ENCODE measurements at places on chromosomes 7 and 10.

GRCh38 chr7:141974831-141975230 lies 1.3 kb upstream of the TAS2R38 start:
- DNase-seq = no peak

GRCh38 chr10:122513053-122513452 lies 47.5 kb upstream of the DMBT1 start:
- DNase-seq = no peak

DNA sequence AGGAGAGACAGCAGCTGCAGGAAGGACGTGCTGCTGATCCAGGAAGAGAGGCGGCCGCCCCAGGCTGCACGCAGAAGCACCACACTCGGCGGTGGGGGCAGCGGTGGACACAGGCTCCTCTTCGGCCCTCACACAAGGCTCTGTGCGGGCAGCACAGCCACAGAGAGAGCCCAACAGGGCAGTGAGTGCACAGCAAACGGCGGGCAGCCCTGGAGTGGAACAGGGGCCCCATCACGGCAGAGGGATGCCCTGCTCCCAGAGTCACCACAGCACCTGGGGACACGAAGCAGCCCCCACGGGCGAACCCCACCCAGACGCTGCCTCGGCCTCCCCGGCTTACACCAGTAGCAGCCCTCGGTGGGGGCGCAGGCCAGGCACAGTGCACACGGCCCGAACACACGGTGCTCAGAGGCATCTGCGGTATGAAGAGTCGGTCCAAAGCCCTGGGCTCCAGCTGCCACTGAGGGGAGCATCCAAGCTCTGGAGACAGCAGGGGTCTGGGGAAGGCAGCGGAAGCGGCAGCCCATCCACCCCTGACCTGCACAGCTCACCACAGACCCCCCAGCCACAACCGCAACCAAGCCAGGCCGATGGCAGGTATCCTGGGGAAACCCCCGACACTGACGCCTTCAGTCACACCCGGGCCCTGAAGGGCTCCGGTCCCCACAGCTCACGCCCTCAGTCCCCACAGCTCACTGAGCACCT lies 16.8 kb downstream of the NUDT1 start:
- no peak for DNase-seq

DNA sequence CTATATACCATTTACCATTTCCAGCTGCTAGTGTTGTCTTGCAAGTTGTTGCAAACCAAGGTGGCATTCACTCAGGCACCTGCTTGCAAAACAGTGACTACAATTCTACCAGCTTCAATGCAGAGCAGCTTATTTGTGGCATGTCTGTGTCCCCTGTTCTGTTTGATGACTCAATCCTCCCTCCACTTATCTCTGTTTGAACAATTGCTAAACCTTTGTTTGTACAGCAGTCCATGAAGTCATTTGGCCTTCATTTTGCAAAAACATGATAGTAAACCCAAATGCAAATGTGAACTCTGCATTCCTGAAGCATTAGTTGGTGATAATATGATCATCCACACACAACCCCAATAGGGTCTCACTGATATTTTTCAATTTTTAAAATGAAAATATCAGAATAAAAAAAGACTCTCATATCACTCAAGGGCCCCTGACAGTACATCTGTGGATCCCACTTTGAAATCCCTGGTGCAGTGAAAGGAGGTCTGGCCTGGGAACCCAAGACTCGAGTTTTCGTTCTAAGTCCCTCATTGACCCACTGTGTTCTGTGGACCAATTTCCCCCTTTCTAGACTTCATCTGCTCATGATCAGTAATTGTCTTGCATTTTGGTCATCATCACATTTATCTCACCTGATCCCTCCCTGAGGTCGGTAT lies 425.4 kb downstream of the RPS24 start:
- DNase-seq = peak; percentile 57

DNA sequence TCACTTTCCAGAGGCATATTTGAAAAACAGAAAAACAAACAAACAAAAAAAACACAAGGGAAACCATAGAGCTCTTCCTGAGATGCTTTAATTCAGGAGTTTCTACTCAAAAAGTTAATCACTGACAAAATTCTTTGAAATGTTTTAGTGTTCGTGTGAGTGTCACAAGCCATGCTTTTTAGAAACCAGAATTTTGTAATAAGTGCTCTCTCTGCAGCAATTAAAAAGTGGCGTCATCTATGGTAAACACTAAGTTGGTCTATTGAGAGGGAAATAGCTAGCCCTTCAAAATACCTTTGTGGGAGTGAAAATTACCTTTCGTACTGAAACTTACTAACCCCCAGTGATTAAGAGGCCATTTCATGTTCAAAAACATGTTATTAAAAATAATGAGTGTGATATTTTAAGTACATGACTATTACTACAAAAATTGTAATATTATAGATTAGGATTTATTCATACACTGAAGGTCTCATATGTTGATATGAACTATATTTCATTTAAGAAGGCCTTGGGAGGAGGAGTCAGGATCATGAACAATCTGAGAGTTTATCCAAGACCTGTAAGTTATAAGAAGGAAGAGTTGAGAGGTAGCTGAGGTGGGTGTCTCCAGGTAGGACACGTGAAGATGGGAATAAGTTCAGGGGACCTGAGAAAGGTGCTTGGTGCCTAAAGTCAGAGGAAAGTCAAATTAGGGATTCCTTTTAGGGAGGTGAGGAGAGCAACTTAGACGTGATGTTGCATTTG lies 94.6 kb downstream of the PPP1R9A start:
- DNase-seq = no peak

- no peak for DNase-seq
Observed at GRCh38 chr10:8981277-8981676, 926.8 kb downstream of the GATA3 start.

DNA sequence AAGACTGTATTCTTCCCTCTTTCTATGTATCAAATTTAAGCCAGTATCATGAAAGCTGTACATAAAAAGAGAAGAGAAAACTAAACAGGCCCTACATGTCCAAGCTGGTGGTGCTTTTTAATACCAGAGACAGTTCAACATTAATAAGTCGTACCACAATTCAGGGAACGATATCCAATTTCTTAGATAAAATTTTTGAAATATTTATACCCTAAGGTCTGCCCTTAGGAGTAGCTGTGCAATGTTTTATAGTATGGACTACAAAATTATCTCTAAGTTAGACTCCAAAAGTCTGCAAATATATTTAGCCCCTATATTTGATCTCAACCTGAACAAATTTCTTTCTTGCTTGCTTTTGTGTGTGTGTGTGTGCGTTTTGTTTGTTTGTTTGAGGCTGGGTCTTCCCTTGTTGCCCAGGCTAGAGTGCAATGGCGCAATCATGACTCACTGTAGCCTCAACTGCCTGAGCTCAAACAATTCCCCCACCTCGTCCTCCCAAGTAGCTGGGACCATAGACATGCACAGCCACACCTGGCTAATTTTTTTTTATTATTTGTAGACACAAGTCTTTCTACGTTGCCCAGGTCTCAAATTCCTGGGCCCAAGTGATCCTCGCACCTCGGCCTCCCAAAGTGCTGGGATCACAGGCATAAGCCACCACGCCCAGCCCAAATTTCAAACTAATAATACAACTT lies 13.2 kb downstream of the ARHGAP19 start:
- DNase-seq = no peak

GRCh38 chr7:155804431-155804831 lies 7.8 kb downstream of the SHH start:
- no peak for DNase-seq

DNA sequence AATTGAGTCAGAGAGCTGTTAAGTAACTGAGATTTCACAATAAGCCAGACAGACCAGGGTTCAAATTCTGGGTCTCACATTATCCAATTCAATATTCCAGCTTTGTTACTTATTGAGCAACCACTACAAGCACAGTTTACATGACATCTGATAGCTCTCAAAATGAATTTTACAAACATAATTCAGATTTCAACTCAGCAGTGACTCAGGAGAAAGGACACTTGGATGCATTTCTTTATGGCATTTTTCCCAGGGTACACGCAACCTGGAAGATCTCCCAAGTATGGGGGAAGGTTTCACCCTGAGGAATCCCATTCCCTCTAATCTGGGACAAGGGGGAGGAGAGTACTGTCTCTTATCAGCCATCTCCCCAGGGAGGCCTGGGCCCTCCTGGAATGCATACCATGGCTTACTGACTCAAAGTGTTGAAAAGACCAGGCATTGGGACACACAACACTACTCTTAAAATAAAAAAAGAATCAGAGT lies 102.4 kb downstream of the CFTR start:
- DNase-seq = peak; percentile 55
